ENCODE measurements at places on chromosomes 7 and 10.
A peak's percentile ranks its signal among the peaks of the same experiment; 100 is the strongest.

GRCh38 chr7:158279539-158280447, 307.8 kb downstream of the PTPRN2 start:
- DNase-seq = no peak

DNA sequence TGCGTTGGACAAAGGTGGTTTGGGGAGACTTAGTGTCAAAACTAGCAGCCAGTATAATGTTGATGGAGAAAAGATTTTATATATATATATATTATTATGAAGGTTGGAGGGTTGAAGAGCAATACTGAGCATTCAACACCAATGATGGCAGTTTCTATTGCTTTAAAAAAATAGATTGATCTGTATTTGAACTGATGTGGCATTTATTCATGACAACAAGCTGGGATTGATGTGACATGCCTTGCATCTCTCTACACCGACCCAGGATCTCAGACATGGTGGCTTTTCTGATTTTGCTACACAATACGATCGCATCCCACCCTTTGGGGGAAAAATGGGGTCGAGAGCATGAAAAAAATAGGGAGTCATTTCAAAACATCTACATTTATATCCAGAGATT, 175.4 kb downstream of the POU6F2 start:
- DNase-seq = no peak

DNA sequence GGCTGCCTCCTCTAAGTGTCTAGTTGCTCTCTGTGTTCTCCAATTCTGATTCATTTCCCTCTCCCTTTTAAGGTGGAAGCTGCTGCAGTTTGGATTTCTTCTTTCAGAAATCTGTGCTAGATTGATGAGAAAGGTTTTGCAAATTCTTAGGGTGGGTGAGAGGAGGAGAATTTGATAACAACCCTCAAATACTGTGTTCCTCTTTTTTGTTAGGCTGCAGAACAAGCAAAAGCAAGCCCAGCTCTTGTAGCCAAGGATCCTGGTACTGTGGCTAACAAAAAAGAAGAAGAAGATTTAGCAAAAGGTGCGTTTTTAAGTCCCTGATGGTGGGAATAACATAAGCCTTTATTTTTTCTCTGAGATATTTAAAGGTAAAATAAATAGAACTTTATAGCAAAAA, 49.1 kb downstream of the STAM start:
- no peak for DNase-seq

- no peak for DNase-seq
Measured at GRCh38 chr7:21500117-21500832, 42.6 kb upstream of the DNAH11 start.

GRCh38 chr10:60044971-60045370, 138.6 kb upstream of the CCDC6 start:
- no peak for DNase-seq

GRCh38 chr10:95785317-95785716, 29.4 kb downstream of the ENTPD1 start:
- DNase-seq = no peak

GRCh38 chr10:36253731-36254130, 611.6 kb upstream of the FZD8 start:
- DNase-seq = no peak

DNA sequence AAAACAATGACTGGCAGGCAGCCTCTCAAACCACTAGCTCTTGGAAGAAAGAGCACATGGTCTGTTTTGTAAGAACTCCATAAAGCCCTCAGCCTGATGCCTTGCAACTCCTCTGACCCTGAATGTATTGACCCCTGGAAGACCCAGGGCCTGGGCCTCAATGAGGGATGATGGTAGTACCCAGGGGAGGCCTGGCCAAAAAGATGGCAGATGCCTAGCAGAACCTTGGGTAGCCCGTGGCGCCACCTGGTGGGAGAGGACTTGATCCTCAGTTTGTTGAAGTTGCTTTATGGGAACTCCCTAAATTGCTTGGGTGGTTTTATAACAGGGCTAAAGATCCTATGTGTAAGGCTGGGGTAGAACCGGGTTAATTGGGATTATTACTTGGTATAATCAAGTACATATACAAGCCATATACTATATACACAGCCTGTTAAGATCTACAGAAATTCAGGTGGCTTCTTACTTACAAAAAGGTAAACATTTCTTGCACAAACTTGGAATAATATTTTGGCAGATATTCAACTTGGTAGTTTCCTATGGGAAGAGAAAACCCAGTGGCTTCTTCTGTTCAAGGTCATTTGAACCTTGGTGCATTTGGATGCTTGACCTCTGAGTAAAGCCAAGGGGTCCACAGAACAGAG, 95.8 kb upstream of the CACUL1 start:
- DNase-seq = peak; percentile 28

- no peak for DNase-seq
Measured at GRCh38 chr7:154484943-154485342, 432.7 kb downstream of the DPP6 start.

DNA sequence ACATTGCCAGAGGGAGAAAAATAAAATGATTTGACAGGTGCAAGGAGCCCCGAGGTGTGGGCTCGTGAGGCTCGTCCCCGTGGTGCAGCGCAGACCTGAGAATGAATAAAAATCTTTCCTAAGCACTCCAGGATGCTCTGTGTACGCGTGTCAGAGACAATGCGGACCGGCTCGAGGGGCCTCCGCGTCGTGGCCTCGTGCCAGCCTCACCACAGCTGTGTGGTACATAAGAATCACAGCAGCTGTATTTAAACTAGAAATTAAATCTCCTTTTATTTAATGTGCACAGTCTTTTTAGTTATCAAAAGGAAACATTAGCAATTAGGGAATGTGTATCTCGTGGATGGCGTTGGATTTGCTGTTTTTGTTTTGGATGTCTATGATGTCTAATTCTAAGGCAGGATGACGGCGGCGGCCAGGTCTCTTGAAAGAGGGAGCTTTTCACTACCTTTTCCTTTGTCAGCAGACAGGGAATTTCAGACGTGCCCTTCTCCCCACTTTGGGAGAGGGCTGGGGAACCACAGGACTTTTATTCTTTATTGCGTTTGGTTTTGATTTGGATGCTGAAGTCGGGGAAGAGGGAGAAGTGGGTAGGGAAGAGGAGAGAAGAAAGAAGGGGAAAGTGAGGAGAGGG, 365.3 kb upstream of the SHH start:
- DNase-seq = no peak

GRCh38 chr7:12851841-12852240, 164.4 kb downstream of the ARL4A start:
- no peak for DNase-seq

DNA sequence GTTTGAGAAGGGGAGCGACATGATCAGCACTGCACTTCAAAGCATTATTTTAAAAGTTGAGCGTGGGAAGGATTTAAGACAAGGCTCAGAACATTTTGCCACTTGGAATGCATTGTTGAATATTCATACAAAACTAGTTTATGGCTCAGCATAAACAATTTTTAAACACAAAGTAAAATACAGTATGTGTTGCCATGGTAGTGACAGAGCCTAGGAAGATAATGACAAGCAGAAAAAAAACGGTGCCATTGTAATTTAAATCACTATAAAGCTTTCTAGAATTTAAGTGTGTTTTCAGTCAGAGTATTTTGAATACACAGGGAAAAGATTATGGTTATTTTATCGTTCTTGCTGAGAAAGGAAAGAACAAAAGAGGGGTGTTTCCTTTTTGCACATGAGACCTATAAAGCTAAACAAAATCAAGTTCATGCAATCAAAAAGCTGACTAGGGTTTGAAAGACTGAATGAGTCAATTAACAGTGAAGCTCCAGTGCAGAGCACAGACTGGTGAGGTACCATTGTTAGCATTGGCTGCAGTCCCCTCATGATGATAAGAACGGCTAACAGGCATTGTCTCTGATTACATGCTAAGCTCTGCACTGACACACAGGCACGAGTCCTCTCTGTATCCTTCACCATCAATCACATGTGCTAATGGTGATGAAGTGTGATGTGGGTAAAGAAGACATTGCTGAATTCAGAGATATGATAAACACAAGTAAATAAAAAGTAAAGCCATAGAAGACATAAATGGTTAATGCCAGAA, 181.9 kb upstream of the VSTM2A start:
- DNase-seq = no peak

DNA sequence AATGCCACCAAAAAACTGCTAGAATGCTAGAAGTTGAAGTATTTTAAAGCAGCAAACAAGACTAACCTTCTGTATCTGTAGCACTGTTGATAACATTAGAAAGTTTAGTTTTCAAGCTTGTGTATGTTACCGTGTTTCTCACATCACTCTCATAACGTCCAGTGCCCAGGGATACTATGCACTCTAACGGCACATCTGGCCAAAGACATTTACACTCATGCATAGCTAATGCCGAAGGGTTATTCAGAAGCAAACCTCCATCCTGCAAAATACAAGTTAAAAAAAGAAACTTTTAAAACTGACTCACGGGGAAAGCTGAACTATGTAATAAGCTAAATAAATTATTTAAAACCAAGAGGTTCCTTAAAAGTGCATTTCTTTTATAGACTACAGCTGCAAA, 22.9 kb upstream of the NRCAM start:
- DNase-seq = no peak

- DNase-seq = no peak
Measured at GRCh38 chr10:48454302-48455054, 148.0 kb downstream of the MAPK8 start.
